CD4-positive, alpha-beta T cell treated with Interleukin-1 beta for 1 hour (primary cell): ENCODE measurements at places on chromosomes 5 and 9.
A peak's percentile ranks its signal among the peaks of the same experiment; 100 is the strongest.

DNA sequence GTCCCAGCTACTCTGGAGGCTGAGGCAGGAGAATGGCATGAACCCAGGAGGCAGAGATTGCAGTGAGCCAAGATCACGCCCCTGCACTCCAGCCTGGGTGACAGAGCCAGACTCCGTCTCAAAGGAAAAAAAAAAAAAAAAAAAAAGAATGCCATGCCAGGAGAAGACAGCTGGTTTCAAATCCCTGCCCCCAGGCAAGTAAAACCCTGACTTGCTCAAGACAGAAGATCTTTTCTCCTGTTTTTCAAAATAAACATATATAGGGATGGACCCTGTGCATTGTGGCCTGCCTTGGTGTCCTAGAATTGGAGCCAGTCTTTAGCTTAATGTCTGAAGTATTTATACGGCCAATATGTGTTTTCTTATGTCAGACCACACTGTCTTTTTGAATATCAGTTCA lies 177.1 kb downstream of the NR3C1 start:
- DNase-seq, result no peak

GRCh38 chr5:1734271-1734907 lies 65.2 kb downstream of the MRPL36 start:
- DNase-seq, result no peak

- no peak for DNase-seq
These were observed 415.1 kb upstream of the ADAMTSL1 start for GRCh38 chr9:18058564-18059442.

DNA sequence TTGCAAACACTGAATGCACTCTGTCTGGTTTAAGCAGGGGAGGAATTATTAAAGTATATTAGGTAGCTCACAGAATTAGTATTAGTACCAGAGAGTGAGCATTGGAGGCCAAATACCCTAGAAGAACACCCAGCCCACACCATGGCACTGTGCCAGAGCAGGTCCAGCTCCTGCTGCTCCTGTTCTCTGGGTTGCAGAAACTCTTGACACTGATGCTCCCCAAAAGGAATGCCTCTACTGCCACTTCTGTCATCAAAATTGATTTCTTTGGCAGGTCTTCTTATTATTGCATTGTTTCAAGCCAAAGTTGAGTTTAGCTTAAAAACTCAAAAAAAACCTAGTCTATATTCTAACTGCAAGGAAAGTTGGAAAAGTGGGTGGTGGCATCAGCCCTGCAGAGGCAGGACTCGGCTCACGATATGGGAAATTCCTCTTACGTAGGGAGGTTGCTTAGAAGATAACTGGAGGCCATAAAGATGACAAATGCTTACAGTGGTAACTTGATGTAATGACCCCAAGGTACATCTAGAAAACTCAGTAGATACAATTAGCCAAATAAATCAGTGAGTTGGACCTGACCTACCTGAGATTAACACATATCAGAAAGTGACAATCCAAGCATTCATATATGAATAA lies 123.4 kb downstream of the CD180 start:
- DNase-seq, result no peak

GRCh38 chr5:53568871-53569270 lies 8.4 kb downstream of the NDUFS4 start:
- DNase-seq, result no peak

DNA sequence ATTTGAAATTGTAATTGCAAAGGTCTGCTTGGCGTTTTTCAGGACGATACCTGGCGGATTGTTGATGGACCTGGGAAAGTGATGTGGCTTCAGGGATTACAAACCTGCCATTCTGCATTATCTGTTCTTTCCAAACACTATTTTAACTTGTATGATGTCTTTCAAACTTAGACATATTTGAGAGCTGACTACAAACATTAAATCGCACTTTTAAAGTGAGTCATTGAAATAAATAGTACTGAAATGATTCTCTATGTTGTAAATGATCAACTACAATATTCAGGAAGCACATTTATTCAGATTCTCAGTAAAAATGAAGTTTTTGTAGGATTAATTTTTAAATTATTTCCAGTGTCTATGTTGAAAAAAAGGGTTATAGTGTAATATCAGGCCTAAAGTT lies 32.3 kb upstream of the TMEM171 start:
- DNase-seq, result no peak

- no peak for DNase-seq
These were observed 21.0 kb upstream of the C9orf40 start for GRCh38 chr9:74973714-74974113.

GRCh38 chr9:135178498-135178897 lies 91.0 kb downstream of the OLFM1 start:
- DNase-seq, result no peak

DNA sequence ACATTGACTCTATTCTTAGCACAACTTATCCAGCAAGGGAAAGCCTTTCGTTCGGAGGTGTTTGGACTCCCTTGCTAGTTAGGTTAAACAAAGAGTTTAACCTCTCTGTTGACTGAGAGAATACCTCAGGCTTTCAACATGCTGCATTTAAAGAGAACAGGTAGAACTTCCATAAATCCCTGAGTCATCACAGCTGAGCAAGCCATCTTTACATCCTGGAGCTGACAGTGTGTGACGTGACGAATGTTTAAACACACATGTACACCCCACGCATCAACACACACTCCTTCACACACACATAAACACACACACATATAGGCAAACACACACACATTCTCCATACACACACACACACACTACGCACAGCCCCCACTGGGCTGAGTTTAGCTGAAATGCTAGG lies 152.8 kb downstream of the ADAMTS12 start:
- no peak for DNase-seq

DNA sequence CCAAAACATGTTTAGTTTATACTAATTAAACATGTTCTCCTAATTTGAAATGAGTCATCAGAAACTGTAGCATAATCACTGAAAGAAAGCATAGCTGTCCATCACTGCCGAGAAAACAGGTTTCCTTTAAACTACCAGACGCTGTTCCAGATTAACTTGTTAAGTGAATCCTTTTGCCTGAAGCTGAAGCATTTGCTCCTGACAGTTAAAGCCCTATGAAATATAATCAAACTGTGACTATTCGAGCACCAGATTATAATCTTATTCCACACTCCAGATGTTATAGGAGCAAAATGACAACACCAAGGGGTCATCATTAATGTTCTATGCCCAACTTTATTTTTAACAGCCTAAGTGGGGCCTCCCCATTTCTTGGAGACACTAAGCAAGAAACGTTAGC lies 86.0 kb upstream of the CTSL start:
- DNase-seq, result no peak

- no peak for DNase-seq
These were observed 14.7 kb upstream of the PWWP2A start for GRCh38 chr5:160133918-160134304.

DNA sequence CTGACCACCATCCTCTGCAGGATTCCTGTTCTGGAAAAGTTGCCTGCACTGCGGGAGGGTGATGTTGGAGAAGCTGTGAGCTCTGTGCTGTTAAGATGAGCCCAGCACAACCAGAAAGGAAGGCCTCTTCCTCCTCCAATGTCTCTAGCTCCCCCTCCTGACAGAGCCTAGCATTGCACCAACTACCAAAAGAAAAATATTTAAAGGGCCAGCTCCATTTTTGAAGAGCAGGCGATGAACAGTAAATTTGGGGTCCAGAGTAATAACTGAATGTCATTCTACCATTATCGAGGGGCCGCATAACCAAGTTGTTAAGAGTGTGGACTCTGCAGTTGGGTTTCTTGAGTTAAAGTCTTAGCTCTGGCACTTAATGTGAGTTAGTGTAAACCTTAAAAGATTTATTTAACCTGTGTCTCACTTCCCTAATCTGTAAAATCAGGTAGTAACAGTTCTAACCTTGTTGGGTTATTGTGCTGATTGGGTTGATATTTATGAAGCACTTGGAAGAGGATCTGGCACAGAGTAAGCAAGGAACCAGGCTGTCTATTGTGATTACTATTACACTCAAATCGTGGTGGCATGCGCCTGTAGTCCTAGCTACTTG lies 3.9 kb downstream of the TEX53 start:
- peak; percentile 78 for DNase-seq
